ENCODE measurements at places on chromosomes 12 and 14.

DNA sequence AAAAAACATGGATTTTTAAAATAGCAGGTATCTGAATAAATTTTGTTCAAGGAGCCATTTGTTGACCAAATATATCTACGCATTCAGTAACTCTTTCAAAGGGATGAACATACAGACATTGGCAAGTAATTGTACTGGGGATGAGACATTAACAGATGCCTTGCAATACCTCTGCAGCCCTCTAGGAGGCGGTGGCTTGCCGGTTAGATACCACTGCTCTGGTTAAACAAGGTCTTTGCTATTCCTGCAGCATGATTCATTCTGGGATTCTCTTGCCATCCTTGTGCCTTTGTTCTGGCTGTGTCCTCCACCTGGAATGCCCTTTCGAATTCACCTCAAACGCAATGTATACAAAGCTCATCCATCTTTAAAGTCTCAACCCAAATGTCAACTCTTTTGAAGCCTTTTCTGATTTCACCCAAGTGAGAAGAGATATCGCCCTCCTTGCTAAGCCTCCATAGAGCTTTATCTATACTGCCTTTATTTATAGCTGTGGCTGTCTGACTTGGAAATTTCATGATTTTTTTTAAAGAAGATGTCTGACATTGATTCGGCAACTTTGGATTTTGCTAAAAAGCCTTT, 131.0 kb upstream of the SRRM4 start:
- DNase-seq = no peak

GRCh38 chr12:110577864-110578693, 5.0 kb downstream of the PPTC7 start:
- DNase-seq = no peak

DNA sequence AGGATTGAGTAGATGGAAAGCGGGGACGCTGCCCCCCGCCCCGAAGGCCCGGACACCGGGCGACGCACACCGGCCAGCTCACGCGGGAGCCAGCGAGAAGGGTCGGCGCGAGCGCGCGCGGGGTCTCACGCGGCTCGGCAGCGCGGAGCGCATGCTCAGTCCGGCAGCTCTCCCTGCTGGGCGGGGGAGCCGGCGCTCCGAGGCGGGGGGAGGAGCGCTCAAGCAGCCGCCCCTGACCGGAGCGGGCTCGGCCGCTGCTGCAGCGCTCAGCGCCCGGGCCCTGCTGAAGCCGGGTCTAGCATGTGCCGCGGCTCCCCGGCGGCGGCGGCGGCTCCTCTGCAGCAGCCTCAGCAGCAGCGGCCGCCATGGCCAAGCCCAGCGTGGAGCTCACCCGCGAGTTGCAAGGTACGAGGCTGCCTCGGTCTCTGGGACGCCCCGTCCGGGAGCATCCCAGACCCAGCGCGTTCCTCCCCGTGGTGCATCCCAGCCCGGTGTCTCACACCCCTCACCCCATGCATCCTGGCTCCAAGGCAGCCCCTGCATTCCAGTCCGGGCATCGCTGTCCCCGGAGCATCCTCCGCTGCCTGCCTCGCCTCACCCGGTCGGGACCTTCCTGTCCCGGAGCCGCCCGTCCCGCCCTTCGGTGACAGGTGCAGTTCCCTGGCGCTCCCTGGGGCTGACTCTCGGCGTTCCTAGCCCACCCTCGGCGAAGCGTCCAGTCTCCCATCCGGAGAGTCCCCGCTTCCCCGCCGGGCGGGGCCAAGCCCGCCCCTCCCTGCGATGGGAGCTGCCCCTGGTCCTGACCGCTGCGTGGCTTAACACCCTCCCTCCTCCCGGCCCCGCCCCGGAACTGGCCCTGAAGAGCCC, at the start of gene CARMIL3:
Gene CARMIL3, plus strand, starts transcription at position 221 of the 867 bp plus-strand sequence. Its CDS starts 145 bp downstream, at position 366.
- DNase-seq = peak; percentile 47

GRCh38 chr14:60317609-60318008, 68.6 kb downstream of the PPM1A start:
- DNase-seq = no peak

- DNase-seq = no peak
Measured at GRCh38 chr12:73220951-73221350, 948.8 kb downstream of the TRHDE start.

- DNase-seq = no peak
Measured at GRCh38 chr12:30019366-30020140, 235.8 kb upstream of the TMTC1 start.

- no peak for DNase-seq
Measured at GRCh38 chr12:114685869-114686268, 1.9 kb upstream of the TBX3 start.

DNA sequence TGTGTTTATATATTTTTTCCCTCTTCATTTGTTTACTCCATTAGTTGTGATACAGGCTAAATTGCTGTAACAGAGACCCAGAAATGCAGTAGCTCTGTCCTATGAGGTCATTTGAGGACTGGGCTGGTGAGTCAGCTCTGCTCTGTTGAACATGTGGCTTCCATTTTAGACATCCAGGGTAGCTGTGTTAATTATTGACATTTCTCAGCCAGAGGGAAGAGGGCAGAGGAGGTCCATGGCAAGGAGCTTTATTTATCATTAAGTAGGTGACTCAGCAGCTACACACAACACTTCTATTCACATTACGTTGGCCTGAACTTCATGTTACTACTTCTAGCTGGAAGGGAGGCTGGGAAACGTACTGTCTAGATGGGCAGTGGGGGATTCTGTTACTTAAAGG, 85.4 kb downstream of the PTCSC3 start:
- no peak for DNase-seq
